ENCODE measurements at places on chromosomes 12 and 14. TPM values are rescaled to one million over a fixed set of nuclear protein-coding genes. Genes with fewer than 3 reads are reported as not detected.

DNA sequence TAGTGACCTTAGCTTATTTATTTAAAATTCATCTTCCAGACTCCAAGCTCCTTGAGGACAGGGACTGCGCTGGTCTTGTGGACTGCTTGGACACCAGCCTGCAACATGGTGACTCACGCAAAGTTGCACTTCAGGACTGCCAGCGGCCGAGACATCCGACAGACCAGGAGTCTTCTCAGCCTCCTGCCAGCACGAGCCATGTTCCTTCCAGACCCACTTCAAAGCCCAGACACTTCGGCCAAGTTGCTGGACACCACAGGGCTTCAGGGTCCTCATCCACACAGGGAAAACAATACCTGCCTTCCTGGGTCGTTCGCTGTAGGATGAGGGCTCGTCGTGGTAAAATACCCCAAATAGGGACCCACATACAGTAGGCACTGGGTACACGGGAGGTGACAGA lies 88.7 kb downstream of the BCL11B start:
- DNase-seq = no peak
- H3K4me1 ChIP-seq = peaks cover 99% of the 10 kb centered on the region
- H3K27me3 ChIP-seq = no peaks in the 10 kb centered on the region
- H3K27ac ChIP-seq = peak overlapping the region; percentile 96
- peaks cover 79% of the 10 kb centered on the region for H3K36me3 ChIP-seq
- H3K4me3 ChIP-seq = peak overlapping the region; percentile 39

DNA sequence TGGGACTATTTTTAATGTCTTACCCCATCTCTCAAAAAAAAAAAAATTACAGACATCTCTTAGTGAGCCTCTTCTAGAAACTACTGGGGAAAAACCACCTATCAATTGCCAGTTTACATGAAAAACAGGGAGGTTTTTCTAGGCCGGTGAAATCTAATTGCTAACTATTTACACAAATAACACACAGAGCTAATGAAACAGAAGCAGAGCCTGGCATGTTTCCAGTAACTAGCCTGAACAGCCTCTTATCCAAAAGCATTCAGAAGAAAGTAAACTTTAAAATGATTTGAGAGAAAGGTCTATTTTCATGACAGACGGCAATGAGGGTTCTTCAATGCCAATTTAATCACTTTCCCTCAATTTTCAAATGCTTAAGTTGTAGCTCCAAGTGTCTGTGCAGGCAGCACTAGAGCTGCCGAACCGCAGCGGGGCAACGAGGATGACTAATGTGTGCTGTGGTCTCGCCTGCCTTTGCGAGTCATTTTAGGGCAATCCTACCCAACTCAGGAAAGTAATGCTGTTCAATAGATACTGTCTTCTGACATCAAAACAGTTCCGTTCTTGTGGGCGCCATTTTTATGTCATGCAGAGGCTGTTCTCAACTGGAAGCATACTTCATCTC lies 84.6 kb downstream of the SETD3 start:
- DNase-seq = peak; percentile 29
- no peaks in the 10 kb centered on the region for H3K27me3 ChIP-seq
- peaks cover 33% of the 10 kb centered on the region for H3K36me3 ChIP-seq

- H3K27ac ChIP-seq = no peak overlapping the region
- H3K27me3 ChIP-seq = no peaks in the 10 kb centered on the region
- no peak overlapping the region for H3K4me3 ChIP-seq
- H3K36me3 ChIP-seq = no peaks in the 10 kb centered on the region
- no peaks in the 10 kb centered on the region for H3K4me1 ChIP-seq
- DNase-seq = no peak
Measured at GRCh38 chr12:20486233-20486632, 117.9 kb downstream of the PDE3A start.

DNA sequence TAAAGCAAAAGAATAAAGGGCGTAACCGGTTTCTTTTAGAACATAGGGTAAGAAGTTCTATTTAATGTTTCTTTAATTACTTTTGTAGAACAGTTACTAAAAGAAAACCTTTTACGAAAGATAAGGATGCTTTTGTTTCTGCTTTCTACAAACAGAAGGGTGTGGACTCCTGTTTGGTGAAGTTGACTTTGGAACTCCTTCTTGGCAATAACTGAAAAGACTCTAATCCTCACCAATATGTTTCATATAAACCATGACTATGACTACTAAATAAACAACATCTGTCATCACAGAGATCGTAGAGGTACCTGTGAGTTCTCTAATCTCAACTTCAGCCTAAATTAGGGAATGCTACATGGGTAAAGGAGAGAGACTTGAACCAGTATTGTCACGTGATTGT lies 210.8 kb upstream of the FLRT2 start:
- no peaks in the 10 kb centered on the region for H3K36me3 ChIP-seq
- DNase-seq = no peak

Gene PPP1R36
- not detected for total RNA-seq

All from activated CD4-positive, alpha-beta T cell treated with anti-CD3 and anti-CD28 coated beads, Interleukin-2, amount 10 ng/mL, durations not matched to agents 7 days and 5 days (primary cell).